Vagina (tissue), 2 donors: ENCODE measurements at places on chromosomes 7 and 10.

GRCh38 chr7:922334-923107, 32.0 kb downstream of the ADAP1 start:
- DNase-seq, result no peak

DNA sequence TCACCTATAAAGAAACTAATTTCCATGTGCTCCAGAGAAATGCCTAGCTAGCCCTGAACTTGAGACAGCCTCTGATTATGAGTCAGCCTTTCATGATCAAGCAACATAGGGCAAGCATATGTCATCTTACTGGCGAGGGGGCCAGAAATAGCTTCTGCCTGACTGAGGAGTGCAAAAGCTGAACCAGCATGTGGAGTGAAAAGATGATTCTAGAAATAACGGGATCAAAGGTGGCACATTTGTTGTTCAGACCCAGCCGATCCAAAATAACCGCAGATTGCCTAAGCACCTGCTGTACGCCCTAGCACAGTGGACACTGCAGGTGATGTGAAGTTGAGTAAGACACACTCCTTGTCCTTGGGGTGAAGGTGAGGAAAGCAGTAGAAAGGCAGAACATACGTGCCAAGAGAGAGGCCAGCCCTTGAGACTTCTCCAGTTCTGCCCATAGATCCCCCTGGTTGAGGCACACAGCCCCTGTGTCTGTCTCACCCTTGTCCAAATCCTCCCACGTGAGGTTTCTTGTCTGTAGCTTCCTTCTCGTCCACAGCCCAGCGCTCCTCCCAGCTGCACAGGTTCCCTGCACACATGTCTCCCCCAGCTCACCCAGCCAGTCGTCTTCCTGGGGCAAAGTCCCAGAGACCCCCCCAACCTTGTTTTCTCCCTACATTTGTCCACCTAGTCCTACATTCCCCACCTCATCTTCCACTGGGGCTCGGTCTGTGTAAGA, 2.8 kb upstream of the BCL7B start:
- no peak for DNase-seq

GRCh38 chr7:20577441-20578071, 37.9 kb upstream of the ABCB5 start:
- DNase-seq, result no peak

DNA sequence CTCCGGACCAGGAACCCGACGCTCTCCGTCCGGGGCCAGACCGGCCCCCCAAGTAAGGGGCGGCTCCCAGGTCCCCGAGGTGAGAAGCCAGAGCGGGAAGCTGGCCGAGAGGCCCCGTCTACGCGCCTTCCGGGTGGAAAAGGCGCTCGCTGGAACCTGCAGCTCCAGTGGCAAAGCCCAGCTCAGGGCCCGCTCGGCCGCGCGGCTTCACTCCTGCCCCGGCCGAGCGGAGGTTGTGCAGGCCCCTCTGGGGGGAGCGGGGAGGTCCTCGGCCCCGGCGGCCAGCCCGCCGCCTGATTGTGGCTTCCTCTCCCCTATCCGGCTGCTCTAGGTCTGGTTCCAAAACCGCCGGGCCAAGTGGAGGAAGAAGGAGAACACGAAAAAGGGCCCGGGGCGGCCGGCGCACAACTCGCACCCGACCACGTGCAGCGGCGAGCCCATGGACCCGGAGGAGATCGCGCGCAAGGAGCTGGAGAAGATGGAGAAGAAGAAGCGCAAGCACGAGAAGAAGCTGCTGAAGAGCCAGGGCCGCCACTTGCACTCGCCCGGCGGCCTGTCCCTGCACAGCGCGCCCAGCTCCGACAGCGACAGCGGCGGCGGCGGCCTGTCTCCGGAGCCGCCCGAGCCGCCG, 2.9 kb downstream of the UNCX start:
- no peak for DNase-seq

DNA sequence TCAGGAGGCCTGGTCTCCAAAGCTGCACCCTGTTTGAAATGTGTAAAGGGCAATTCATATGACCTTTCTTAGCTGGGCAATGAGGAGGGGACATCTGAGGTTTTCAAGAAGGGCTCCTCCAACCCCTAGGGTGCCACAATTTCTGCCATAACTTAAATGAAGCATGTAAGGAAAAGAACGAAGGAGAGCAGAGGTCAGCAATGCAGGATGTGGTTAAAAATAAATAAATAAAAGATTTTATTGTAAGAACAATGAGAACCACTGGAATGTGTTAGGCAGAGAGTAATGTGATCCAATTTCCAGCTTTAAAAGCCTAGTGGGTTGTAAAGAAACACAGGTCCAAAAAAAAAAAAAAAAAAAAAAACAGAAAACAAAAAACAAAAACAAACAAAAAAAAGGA, 673.1 kb downstream of the TNS3 start:
- DNase-seq, result no peak

GRCh38 chr10:79440281-79440680, 5.1 kb downstream of the ZCCHC24 start:
- no peak for DNase-seq

DNA sequence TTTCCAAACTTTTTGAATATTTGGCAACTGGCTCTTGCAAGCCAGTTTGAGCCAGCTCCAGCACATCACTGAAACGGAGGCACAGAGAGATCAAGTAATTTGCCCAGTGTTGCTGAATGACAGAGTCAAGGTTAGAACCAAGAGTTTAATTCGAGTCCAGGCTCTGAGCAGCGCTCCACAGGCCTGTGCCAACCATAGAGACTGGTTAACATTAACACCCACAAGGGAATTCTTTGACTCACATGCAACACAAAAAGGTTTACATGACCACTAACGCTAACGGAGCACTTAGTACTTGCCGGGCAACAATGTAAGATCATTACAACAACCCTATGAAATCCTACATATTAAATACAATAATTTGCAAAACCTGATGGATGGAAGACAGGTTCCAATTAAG, 1.5 kb downstream of the RGS10 start:
- no peak for DNase-seq

- no peak for DNase-seq
Observed at GRCh38 chr7:31443457-31443856, 70.4 kb upstream of the ITPRID1 start.

DNA sequence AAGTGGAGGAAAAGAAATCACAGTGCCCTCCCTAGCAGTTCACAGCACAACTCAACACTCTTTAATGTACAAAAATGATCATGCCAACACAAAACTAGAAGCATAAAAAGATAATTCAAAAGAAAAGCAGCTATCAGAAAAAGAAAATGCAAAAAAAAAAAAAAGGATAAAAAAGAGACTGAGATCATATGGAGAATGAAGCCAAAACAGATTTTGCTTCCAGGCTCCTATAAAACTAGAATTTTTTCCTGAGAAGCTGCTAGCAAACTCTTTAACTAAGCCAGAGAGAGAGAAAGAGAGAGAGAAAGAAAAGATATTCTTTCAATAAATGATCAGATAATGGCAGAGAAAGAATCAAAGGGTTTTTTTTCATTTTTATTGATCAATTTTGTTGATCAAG, 288.0 kb upstream of the ANKRD30A start:
- DNase-seq, result no peak

- no peak for DNase-seq
Observed at GRCh38 chr7:42198296-42198695, 38.7 kb downstream of the GLI3 start.

DNA sequence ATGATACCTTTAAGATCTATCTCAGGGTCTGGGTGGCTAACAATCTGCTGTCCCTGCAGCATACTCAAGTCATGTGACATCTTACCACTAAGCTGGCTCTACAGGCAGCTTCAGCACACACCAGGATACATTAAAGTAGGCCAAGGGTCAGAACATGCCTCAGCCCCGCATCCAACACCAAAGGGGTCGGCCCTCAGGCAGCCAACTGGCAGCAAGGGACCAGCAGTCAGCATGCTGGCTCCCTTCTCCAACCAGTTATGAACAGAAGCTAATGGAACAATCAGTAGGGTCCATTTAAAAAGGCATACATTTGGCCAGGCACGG, 37.1 kb downstream of the FAM53B start:
- DNase-seq, result no peak

GRCh38 chr7:36281945-36282717, 107.5 kb upstream of the ANLN start:
- no peak for DNase-seq

DNA sequence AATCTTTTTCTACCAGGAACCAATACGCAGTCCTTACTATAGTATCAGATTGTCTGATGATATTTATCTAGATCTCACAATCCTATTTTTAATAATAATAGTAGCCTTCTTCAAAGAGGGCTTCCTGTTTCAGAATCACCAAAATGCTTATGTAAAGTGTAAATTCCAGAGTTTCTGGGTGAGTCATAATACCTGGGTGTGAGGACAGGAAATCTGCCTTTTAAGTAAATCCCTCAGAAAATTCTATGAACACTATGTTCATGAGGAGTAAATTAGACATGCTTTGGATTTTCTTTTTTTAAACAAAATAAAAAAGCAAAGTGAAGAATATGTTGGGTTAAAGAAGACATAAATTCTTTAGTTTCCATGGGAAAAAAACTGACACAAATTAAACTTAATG, 20.5 kb downstream of the DKK1 start:
- no peak for DNase-seq

DNA sequence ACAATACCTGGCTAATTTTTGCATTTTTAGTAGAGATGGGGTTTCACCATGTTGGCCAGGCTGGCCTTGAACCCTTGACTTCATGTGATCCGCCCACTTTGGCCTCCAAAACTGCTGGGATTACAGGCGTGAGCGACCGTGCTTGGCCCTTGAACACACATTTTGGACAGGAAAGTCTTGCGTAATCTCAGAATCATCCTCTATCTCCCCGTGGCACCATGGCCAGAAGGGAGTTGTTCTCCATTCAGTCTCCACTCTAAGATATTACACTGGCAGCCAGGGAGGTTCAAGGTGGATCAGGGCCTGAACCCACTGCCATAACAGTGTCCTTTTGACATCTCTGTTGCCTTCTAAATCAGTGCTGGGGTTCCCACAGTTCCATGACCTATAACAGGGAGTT, 29.2 kb upstream of the GALNTL5 start:
- DNase-seq, result no peak

DNA sequence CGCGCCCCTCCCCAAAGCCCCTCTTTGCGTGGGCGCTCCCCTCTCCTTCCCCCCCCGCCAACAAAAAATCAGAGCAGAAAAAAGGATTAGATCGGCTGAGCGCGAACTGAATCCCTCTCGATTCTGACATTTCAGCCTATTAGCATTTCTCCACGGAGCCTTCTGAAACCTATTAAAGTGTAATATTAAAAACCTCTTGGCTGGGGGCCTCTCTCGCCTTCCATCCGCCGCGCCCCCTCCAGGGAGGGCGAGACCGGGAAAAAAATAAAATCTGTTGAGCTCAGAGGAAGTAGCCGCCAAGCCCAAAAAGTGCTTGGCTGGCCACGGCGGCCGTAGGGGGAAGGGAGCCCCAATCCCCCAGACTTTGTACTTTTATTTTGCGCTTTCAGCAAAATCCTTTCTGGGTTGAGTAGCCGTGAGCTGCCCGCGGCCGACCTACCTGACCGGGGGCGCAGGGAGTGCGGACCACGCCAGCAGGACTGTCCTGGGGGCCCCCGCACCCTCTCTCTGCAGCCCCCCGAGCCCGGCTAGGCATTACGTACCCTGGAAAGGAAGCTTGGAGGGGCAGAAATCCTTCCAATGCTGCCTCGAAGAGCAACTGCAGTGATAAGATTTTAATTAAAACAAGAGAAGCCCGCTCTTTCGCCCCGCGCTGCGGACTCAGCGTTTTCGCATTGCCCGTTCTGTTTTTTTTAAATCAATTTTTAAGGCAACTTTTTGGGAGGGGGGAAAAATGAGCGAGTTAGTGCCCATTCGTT, 1.3 kb upstream of the TNRC18 start:
- DNase-seq, result no peak

GRCh38 chr10:69559525-69559924, 13.7 kb downstream of the NEUROG3 start:
- no peak for DNase-seq

- no peak for DNase-seq
Observed at GRCh38 chr7:73968487-73968886, 59.5 kb upstream of the ELN start.

- DNase-seq, result no peak
Observed at GRCh38 chr10:42428534-42428933, 209.8 kb downstream of the ZNF33B start.
